Activated CD4-positive, alpha-beta T cell treated with anti-CD3 and anti-CD28 coated beads, Interleukin-2, amount 50 U/mL, for 4 hours (primary cell): ENCODE measurements at places on chromosomes 3 and 15.

DNA sequence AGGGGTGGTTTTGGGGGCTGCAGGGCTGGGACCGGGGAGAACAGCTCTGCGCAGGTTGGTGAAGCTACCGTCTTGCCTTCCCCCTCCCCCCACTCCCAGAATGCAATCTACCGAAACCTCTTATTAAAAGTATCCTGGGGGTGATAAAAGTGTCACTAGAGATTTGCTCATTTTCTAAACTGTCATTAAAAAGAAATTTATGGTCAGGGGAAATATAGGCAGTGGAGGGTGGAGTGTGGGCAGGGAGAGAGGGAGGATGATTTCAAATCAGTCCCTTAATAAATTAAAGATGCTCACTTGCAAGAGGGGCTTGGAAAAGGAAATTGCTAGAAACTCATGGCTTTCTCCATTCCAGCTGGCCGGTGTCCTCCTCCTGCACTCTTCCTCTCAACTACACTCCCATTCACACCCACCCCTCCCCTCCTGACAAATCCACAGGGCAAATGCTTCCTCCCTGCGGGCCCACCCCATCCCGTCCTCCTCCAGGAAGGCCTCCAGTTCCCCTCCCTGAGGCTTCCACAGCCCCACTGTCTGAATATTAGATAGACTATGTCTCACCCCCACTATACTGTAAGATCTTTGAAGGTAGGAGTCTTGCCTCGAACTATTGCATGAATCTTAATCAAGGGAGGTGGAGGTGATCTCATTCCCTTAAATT, 83.9 kb downstream of the TLE3 start:
- no peak for DNase-seq

DNA sequence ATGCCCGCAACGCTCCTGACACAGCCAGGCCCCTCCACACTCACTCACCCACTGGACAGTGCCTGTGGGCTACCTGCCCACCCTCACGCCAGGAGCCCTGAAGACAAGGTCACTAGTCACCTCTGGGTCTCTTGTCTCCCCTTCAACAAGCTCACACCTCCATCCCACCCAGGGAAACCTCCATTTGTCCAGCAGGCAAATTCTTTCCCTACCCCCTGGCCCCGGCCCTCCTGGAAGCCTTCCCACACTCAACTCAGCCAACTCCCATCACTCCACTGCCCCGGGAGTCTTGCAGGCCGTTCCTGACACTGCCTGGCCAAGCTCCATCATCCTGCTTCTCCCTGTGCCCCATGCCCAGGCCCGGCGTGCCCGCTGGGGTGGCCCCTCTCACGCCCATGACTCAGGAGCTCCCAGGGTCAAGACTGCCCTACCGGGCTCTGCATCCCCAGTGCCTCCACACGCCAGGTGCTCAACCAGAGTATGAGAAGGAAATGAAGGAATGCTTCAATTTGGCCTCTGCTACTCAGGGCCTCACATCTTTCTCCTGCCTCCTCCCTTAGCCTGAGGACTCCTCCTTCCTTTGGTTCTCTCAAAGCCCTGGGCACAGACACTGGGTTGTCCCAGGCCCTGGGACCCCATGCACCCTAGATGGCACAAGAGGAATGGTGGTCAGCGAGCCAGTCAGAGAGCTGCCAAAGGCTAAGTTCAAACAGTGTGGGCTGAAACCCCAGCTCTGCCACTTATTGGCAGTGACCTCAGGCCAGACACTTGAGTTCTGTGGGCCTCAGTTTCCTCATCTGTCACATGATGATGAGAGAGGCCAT, 88.6 kb downstream of the SEC22A start:
- no peak for DNase-seq

DNA sequence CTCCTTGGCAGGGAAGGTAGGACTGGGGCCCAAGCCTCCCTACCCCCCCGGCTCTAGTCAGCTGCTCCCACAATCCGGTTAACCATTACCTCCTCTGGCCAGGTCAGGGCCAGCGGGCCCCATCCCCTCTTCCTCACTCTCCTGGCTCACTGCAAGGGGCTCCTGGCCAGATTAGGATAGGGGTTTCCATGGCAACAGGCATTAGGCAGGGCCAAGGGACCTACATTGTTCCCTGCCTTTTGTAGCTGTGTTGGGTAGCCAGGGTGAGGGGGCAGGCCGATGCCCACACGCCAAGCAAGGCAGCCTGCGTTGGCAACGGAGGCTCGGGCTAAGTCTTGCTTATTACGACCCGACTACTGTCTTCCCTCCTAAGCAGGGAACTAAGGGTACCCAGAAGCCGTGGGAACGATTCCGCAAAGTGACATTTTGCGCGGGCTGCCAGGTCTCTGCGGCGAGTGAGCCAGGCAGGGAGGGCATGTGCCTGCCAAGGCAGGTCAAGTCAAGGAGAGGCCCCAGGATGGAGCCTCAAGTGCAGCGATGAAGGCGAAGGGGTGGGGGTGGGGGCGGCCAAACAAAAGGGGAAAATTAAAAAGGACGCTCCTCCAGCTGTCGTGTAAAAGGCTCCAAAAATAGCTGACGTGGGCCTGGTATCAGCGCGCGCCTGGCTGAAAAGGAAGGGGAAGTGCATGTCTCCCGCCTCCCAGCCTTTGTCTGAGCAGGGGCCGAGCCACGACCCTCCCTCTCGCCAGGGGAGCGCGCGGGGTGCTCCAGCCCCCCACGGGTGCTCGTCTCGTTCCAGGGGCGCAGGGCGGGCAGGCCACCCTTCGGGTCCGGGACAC, 919 bp downstream of the IDH2 start:
- no peak for DNase-seq

GRCh38 chr3:193553586-193553985, 1.1 kb downstream of the ATP13A4 start:
- no peak for DNase-seq

DNA sequence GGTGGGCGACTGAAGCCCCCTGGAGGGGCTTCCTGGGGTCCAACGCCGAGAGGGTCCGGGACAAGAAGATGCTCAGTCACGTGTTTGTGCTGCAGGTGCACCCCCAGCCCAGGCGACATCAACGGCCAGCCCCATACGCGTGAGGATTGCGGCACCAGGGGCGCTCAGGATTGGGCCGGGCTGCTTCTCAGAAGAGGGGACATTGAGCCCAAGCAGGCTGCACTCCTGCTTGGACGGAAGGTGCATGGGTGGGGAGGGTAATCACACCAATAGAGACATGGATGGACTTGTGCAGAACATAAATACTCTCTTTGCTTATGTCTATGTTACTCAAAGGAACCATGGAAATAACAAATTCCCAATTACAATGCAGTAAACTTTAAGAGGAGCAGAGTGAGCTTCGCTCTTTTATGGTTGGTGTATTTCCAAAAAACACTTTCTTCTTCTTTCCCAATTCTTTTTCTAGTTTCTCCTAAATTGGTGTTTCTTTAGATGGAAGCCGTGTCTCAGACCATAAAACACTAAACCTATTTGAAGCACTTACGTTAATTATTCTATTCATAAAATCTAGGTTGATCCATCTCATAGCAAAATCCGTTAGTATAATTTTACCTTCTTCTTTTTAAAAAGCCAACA, 182.7 kb downstream of the GOLGA6L6 start:
- DNase-seq: no peak

- no peak for DNase-seq
These were observed 6.1 kb downstream of the DNASE1L3 start for GRCh38 chr3:58204720-58205119.
